ENCODE measurements at places on chromosomes 5 and 9.

DNA sequence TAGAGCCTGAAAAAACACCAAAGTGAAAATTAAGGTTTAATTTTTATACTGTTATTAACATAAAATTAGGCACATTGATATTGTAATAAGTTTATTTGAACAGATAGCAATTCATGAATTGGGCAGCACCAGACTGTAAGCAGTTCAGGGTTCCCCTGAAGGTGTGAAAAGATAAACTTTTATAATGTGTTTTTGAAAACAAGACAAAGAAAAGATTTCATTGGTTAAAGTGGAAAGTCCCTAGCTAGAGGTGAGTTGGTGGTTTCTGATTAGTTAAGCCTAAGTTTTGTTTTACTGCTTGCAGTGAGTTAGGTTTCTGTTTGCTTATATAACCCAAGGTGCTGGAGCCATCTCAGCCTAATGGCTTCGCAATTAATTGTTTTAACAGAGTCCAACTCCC lies 96.5 kb upstream of the RPS23 start:
- DNase-seq = no peak

GRCh38 chr5:66342341-66342880 lies 198.3 kb downstream of the SREK1 start:
- DNase-seq = no peak

DNA sequence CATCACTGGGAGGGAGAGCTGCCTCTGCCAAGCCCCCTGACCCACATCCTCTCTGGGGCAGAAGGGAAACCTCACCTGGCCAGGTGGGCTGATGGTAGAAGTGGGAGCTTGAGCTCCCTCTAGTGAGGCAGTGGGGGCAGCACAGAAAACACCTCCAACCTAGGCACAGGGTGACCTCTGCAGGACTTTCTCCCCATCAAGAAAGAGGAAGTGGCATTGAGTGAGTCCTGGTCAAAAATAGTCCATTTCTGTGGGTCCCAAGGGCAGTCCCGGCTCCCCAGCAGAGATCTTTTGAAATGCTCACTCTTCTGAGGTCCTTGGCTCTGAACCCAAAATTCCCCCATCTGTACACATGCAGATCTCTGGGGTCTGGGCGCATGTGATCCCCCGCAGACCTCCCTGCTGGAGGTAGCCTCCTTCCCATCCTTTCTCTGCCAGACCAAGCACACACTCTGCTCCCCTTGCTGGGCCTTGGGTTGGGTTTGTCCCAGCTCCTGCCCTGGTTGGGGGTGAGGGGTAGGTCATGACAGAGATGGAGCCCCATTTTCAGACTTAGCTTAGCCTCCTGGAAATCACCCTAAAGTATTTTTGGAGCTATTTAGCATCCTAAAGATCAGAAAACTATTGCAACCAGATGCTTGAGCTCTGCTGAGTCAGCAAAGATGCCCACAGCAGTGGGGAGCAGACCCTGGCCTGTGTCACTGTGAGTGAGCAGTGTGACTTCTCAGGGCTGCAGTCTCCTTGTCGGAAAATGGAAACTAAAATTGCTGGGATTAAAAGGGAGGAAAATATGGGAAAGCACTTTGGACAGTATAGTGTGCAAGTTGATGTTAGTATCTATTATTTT lies 41.6 kb upstream of the LCP2 start:
- no peak for DNase-seq

GRCh38 chr9:120446671-120447070 lies 133.3 kb downstream of the CDK5RAP2 start:
- DNase-seq = peak; percentile 76

GRCh38 chr9:73141282-73141681 lies 10.4 kb upstream of the ANXA1 start:
- no peak for DNase-seq

DNA sequence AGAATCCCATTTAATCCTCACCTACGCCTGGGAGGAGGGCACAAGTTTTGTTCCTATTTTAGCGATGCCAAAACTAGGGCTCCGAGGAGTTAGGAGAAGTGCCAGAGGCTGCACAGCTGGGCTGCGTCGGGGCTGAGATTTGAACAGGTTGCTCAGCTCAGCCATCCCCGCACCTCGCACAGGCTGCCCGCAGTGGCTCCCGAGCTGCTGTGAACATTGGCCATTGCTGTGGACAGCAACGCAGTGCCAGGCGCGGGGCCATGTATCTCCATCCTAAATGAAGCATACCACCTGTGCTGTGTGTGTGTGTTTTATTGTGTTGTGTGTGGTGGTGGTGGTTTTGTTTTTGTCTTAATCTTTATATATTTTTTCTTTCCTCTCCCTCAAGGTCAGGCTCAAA lies 52.0 kb downstream of the AK8 start:
- no peak for DNase-seq

DNA sequence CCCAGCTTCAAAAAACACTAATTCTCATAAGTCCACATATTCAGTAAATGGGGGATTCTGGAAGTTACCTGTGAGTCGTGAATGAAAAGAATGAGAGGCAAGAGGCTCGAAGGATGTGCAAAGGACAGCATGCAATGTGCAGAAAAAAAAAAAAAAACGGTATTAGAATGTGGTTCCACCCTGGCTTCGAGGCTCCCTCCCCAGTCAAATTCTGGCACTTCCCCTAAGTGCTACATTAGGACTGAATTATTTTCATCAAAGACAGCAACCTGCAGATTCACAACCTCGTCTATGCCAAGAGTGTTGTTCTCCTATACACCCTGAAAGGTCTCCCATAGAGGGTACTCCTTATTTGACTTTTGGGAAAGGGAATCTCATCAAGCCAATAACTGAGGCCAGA lies 16.5 kb downstream of the CAPSL start:
- no peak for DNase-seq

- peak; percentile 65 for DNase-seq
These were observed 415.8 kb downstream of the ACTL7B start for GRCh38 chr9:108439947-108440346.

DNA sequence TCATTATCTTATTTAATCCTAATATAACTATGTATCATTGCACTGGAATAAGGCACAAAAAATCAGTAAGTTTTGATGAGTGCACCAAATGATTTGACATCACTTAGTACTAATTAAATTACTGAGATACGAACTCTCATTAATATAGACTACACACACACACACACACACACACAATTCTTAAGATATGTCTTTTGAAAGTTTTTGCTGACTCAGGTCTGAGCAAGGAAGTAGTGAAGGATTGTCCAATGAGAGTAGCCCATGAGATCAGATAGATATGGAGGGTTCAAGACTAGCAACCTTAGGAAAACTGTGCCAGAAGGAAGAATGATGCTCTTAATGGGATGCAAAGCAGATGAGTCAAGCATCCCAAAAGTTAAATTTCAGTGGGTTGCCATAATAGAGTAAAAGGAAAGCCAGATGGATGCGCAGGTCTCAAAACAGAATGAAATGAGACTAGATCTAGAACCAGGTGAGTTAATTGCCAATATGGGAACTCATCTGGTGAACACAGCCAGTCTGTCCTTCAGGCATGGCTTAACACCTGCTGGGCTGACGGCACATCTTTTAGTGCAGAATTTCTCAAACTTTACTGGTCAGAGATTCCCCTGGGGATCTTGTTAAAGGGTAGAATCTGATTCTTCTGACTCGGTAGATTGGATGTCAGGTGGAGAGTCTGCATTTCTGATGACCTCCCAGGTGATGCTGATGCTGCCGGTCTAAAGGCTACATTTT lies 197.0 kb upstream of the NR4A3 start:
- DNase-seq = no peak

GRCh38 chr5:168941901-168942300 lies 359.0 kb downstream of the SLIT3 start:
- no peak for DNase-seq

GRCh38 chr5:14406554-14406849 lies 175.1 kb upstream of the OTULINL start:
- peak; percentile 87 for DNase-seq

- DNase-seq = no peak
These were observed 21.8 kb downstream of the GRIN3A start for GRCh38 chr9:101716629-101717028.

DNA sequence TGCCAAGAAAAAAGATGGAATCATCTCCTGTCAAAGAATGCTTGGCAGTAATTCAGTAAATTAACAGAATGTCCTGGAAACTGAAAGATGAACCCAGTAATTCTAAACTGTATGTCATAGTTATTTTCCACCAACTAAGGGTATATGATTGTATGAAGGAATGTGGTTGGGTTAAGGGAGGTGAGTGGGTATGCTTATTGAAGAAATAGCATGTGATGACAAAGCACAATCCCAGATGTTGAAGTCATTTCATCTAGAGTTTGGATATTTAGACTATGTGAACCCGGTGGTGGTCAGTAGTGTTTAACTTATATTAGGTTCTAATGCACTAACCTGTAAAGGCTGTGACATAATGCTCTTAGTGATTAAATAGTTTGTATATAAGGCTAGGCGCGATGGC lies 87.3 kb downstream of the CDKN2A start:
- no peak for DNase-seq

GRCh38 chr9:100639854-100640253 lies 62.0 kb downstream of the CAVIN4 start:
- no peak for DNase-seq

GRCh38 chr9:126523611-126524111 lies 90.1 kb upstream of the LMX1B start:
- DNase-seq = no peak

DNA sequence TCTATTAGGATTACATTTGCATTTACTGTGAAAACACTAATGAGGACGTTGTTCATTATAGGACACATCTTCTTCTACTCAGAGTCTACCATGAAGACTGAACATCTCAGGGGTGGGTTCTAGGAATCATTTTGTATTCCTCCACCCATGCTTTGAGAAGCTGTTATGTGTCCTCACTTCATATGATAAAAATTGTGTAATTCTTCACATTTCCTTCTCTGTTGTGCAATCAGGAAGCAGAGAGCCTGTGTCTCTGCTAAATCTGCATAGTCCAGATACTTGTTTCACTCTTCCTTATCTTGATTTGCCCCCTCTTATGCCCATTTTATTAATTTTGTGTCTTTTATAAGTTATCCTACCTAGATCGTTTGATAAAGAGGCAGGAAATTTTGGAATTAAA lies 97.8 kb upstream of the IQGAP2 start:
- DNase-seq = peak; percentile 12

GRCh38 chr9:14314929-14315874 lies 1.3 kb upstream of the NFIB start:
- DNase-seq = peak; percentile 92

DNA sequence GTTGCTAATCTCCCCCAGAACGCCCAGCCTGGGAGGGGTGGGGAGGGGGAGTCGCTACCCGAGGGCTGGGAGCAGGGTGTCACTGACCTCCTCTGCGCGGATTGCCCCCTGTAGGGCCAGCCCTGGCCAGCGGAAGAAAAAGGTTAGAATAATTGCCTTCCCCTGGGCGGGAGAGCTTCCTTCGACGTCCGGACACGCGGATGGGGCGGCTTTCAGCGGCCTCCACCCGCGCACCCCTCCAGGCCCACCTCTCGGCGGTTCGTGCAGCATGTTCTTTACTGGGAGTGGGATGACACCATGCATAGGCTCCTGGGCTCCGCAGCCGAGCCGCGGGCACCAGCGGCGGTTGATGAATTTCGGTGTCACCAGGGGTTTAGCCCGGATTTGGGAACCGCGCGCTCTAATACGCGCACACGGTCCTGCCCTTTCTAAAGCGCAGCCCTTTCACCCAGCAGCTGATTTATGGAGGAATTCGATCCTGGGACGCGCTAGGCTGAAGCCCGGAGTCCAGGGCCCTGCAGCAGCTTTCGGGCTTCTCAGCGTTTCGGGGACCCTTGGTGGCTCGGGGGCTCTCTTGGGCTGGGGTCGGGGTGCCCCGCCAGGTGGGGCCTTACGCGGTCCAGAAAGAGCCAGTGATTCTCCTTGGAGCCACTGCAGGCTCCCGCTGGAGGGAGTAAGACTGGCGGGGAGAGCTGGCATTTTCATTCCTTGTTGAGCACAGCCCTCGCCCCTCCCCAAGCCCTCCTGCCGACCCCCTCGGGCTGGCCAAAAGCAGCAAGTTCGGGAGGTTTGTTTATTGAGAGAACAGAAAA lies 10.1 kb downstream of the LMX1B start:
- no peak for DNase-seq

DNA sequence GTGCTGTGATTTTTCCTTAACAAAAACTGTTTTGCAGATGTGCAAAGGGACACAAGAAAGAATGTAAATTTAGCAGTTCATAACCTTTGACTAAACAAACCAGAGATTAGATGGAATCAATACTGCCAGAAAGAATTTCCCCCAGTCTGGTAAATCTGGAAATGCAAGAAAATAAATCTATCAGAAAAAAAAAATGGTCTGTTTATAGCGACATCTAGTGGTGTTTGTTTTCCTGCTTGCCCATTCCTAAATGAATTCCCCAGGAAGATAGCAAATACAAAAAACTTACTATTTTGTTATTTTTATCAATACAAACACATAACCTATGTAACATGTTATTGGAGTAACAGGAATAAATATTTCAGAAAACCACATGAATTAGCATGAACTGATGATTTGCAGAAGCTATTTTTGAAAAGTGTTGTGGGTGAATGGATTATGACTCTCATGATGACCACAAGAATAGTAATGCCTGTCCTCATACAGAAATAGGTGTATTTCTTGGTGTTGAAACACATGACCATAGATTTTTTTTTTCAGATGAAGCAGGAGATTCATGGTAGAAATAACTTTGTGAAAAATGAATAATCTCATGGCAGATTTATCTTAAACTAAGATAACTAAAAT lies 1703.8 kb downstream of the MAT2B start:
- peak; percentile 52 for DNase-seq

DNA sequence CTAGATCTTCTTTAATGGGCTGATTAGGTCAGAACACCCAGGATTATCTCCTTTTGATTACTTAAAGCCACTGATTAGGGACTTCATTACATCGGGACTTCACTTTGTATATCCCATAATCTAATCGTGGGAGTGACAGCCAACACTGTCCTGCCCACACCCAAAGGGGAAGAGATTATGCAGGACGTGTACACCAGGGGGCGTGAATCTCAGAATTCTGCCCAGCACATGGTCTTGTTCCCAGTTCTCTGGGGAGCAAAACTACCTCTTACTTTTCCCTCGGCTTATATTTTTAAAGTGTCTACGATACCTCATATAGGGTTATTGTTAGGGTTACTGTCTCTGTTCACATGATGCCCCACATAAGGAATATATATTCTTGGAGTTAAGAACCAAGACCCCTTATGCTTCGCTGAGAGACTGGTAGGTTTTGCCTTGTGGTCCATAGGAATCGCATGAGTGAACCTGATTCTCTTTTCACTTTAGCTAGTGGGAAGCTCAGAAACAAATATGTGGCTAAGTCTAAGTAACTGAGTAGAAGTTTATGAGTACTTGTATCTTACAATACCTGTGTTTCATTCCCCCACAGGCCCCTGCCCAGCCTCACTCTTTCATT lies 192.7 kb downstream of the GNA14 start:
- peak; percentile 52 for DNase-seq

All from fibroblast of pulmonary artery (primary cell).